ENCODE measurements at places on chromosomes 6 and 20. TPM values are rescaled to one million over a fixed set of nuclear protein-coding genes. Genes with fewer than 3 reads are reported as not detected.

BPIFB1 gene
- total RNA-seq: not detected

BPIFA1 gene
- not detected for total RNA-seq

DNA sequence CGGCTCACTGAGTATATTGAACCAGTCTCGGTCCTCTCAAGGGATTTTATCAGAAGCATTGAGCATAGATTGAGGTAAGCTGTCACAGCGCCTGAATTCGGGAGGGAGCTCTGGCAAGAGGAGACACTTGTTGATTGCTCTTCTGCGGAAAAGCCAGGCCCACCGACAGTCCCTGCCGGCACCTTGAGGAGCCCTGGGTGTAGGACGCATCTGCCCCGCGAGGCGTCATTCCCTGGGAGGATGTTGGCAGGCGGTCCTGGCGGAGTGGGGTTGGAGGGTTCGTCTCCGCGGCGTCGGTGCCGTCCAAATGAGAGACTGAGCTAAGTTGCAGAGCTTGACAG lies 843 bp downstream of the FBXO9 start:
- no peaks in the 10 kb centered on the region for H3K4me1 ChIP-seq
- DNase-seq: no peak
- no peaks in the 10 kb centered on the region for H3K27me3 ChIP-seq
- H3K4me3 ChIP-seq: peak overlapping the region; percentile 91
- H3K27ac ChIP-seq: peak overlapping the region; percentile 87
- no peaks in the 10 kb centered on the region for H3K36me3 ChIP-seq

OR2H2 gene
- not detected for total RNA-seq

ACTL10 gene
- 0.33 TPM for total RNA-seq

GRCh38 chr6:143136647-143137046 lies 76.0 kb downstream of the AIG1 start:
- H3K36me3 ChIP-seq: peaks cover 6% of the 10 kb centered on the region
- no peaks in the 10 kb centered on the region for H3K4me1 ChIP-seq
- no peak for DNase-seq
- no peak overlapping the region for H3K4me3 ChIP-seq
- no peak overlapping the region for H3K27ac ChIP-seq

Data from right atrium auricular region (tissue), 2 donors.